ENCODE measurements at places on chromosomes 1 and 21. TPM values are rescaled to one million over a fixed set of nuclear protein-coding genes. Genes with fewer than 3 reads are reported as not detected.

Gene HPCAL4
- not detected for total RNA-seq

Gene ANGEL2
- 40.4 TPM for total RNA-seq

Gene LRRC71
- total RNA-seq = 0.42 TPM

Gene GPR25
- not detected for total RNA-seq

Gene HUNK
- total RNA-seq = 0.45 TPM

- no peak for DNase-seq
Measured at GRCh38 chr1:156356875-156357534, 12.0 kb upstream of the RHBG start.

GRCh38 chr1:198564716-198565115, 24.2 kb upstream of the ATP6V1G3 start:
- no peak for DNase-seq

- DNase-seq = peak; percentile 81
Measured at GRCh38 chr1:31588751-31589515, 12.6 kb downstream of the TINAGL1 start.

DNA sequence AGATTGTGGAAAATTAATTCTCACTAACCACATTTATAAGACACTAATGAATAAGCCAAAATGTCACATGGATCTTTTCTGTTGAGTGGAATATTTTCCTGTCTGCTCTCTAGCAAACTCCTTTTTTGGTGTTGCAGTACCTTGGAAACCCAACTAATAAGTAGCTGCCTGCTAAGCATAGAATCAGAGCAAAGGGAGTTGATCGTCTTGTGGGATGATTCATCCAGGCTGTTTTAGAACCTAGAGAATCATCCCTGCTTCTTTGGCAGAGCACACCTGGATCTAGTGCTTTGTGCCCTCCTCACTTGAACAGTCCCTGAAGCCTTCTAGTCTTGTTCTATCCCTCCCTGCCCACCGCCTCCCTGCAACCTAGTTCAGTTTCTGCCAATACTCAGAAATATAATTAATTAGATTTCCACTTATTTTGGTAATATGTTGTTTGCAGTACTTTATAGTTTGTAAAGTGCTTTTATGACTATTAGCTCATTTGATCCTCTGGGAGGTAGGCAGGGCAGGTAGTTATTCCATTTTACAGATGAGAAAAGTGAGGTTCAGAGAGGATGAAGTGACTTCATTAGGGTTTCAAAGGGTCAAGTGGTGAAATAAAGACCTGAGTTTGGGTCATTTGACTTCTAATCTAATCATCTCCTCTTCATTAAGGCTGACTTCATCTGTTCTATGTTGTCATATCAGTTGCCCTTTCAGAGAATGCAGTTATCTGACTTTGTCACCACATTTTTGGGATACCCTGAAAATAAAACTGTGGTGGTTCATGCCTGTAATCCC, 2.5 kb downstream of the AGO4 start:
- no peak for DNase-seq

DNA sequence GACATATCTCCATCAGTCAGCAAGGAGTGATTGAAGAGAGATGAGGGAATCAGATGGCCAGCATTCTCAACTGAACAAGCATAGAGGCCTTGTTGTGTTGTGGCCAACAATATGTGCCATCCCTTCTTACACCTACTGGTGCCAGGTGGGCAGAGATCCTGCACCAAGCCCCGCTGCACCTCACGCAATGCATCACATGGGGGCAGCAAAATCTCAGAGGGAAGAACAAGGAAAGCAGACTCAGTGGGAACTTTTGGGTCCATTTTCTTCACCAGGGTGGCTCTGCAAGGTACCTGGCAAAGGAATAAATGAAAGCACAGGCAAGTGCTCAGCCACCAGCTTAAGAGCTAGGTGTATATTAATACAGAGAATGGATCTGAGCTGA, 33.2 kb downstream of the HSD3B2 start:
- no peak for DNase-seq

DNA sequence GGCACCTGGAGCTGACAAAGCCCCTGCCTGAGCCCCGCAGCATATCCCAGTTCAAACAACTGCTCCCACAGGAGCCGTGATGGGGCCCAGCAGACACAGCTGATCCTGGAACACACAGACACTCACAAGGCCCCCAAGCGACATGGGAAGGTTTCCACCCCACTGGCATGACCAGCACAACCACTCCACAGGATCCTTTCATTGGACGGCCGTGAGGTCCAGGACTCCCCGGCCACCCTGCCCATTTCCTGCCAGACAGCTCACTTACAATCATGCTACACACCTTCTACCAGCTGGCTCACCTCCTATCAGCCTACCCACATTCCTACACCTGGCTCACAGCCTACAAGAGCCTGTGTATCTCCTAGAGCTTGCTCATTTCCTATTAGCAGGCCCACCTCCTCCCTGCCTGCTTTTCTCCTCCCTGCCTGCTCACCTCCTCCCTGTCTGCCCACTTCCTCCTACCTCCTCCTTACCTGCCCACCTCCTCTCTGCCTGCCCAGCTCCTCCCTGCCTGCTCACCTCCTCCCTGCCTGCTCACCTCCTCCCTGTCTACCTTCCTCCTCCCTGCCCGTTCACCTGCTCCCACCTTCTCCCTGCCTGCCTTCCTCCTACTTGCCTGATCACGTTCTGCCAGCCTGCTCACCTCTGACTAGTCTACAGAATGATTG, 73.9 kb downstream of the MATN1 start:
- DNase-seq = no peak

DNA sequence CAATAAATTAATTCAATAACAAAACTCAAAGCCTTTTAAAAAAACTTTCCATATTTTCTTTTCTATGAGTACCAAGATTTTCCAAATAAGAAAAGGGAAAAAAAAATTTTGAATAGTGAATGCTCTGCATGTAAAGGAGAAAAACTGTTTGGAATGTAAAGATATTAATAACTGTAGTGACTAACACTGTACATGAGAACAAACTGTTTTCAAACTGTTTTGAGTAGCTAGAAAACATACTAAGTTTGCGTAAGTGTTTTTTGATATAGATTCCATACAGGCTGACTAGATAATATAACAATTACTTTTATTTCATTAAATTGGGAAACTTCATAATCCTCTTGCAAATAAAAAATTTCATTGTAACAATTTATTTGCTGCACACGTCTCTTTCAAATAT, 150.5 kb downstream of the DPYD start:
- no peak for DNase-seq

- DNase-seq = no peak
Measured at GRCh38 chr1:235045034-235045690, 83.5 kb downstream of the TOMM20 start.

GRCh38 chr1:60563777-60564535, 490.4 kb upstream of the C1orf87 start:
- DNase-seq = no peak

DNA sequence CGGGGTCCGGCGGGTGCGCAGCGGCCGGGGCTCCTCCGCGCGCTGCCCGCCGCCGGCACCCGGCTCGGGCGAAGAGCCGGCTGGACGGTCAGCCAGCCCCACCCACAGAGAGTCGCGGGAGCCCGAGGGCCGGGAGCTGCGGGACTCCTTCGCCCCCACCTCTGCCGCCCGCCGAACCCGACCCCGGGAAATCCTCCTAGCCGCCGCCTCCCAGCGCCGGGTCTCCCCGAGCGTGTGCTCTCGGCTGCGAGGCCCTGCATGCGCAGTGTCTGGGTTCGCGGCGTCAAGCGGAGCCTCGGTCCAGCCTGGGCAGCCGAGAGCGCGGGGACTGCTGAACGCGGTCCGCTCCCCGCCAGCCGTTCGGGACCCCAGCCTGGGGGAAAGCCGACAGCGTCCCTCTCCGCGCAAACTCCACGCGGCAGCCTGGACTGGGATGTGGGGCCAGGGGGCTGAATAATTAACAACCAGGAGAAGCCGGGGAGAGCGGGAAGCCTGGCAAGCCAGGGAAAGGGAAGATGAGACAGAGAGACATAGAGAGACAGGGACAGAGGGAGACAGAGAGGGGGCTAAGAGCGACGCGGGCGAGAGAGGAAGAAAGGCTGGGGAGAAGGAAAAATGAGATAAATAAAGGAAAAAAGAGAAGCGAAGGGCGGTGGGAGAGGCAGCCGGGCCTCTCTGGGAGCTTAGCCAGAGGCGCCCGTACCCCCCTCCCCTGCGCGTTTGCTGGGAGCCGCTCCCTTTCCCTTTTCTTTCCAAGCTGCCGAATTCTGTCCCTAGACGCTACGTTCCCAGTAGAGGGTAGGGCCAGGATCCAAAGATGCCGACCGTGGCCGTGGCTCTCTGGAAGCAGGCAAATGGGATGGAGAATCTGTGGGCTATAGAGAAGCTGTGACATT, 64.2 kb downstream of the MEF2D start:
- no peak for DNase-seq

GRCh38 chr1:85427331-85427730, 37.6 kb downstream of the DDAH1 start:
- DNase-seq = no peak
